Peyer's patch (tissue), 4 donors: ENCODE measurements at places on chromosomes 6 and 20. TPM values are rescaled to one million over a fixed set of nuclear protein-coding genes. Genes with fewer than 3 reads are reported as not detected.

Gene FNDC11
- total RNA-seq, result not detected

- DNase-seq, result peak; percentile 76
These were observed 223.9 kb upstream of the THEMIS start for GRCh38 chr6:128124713-128125112.

Gene RNASET2
- total RNA-seq, result 169 TPM

DNA sequence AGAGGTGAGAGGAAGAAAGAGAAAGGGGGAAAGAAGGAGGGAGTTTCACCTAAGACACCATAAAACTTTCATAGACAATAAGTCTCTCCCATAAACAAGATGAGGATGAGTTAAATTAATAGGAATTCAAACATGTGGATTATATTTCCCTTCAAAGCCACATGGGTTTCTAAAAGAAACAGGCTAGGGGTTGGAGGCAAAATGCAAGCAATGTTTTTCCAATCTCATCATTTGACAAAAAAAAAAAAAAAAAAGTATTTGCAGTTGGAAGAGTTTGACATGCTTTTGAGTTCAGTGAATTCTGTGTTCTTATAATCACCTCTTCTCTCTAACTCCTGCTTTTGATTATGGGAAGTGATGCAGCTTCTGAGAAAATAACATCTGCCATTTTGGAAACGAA lies 286.5 kb upstream of the PRND start:
- DNase-seq, result no peak

Gene SIRPA
- 19.6 TPM for total RNA-seq
